ENCODE measurements at places on chromosomes 4 and X.

GRCh38 chr4:145280541-145280940 is 100.2 kb upstream of the OTUD4 start:
- no peak for DNase-seq

- no peak for DNase-seq
Measured at GRCh38 chr4:7402526-7402925, 32.2 kb downstream of the PSAPL1 start.

GRCh38 chr4:137032222-137032621 is 500.1 kb downstream of the PCDH18 start:
- DNase-seq = no peak

DNA sequence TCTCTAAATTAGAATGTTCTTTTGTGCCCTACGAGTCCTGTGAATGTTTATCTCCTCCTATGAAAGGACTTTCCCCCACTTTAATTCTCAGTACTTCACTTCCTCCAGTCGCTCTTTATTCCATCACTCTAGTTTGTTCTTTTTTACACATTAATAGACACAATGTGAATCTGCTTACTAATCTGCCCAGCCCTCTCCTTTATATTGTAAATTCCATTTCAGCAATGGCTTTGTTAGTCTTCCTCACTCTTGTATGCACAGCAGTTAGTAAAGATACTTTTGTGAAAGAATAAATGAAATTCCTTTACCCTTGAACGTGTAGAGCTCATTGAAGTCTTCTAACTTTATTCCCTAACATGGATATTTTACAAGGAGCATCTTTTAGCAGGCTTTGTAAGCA is 255.3 kb downstream of the GALNTL6 start:
- no peak for DNase-seq

- DNase-seq = no peak
Measured at GRCh38 chr4:53119680-53120079, 246.2 kb downstream of the SCFD2 start.

GRCh38 chrX:103175944-103176753 is 38.8 kb upstream of the BEX4 start:
- DNase-seq = peak; percentile 17

DNA sequence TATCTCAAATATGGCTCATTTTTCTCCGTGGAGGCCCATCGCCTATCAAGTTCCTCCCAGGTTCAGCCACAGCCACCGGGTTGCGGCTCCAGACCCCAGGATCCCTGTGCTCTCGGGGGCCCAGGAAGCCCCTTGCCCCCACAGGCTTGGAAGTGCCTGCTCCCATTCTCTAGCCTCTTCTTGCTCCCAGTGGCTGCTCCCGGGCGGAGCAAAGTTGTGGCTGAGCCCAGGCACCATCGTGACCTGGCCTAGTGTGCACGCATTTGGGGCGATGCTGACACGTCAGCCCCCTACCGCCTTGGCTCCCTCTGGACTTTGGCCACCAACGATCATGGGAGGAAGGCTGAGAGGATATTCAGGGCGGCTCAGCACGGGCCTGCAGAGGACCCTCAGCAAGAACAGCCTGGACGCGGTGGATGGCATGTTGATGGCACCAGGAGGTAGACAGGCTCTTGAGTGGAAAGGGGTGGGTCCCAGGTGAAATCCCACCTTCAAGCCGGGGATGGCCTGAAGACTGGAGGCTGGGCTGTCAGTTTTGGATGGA is 419.4 kb upstream of the AGA start:
- DNase-seq = no peak

- DNase-seq = no peak
Measured at GRCh38 chrX:129785160-129785947, 5.6 kb downstream of the SASH3 start.

Data from stimulated activated CD8-positive, alpha-beta memory T cell treated with anti-CD3 and anti-CD28 coated beads, Interleukin-12 subunit alpha, Interleukin-12 subunit beta, amount 100 ng/mL, for 1 hour (primary cell).